NAMALWA (cell line): ENCODE measurements at places on chromosomes 16 and 17.

DNA sequence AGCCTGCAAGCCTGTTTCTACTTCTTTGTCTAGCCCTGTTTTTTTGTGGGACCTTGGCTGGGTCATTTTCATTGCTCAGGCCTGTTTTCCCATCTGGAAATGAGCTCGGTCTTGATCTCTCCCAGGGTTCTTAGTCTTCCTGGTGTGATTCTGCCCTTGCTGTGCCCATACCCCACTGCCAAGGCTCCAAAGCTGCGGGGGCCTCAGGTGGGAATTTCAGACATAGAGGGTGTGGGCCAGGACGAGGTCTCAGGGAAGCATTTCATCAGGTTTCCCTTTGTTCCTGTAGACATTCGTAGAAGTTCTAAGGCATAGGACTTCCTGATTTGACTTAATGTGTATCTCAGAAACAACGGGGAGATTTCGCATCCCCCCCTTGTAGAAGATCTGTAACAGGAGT lies 5.8 kb downstream of the MPRIP start:
- no peak for DNase-seq

GRCh38 chr16:73040136-73040535 lies 7.8 kb downstream of the ZFHX3 start:
- no peak for DNase-seq

- DNase-seq = no peak
These were observed 147.4 kb downstream of the SEC14L1 start for GRCh38 chr17:77288115-77288619.

- DNase-seq = peak; percentile 94
These were observed 5.6 kb downstream of the CORO6 start for GRCh38 chr17:29617125-29617480.

- DNase-seq = no peak
These were observed 1.4 kb downstream of the CDK5R1 start for GRCh38 chr17:32488177-32488542.
